Endothelial cell of coronary artery (primary cell): ENCODE measurements at places on chromosomes 12 and 14. TPM values are rescaled to one million over a fixed set of nuclear protein-coding genes. Genes with fewer than 3 reads are reported as not detected.

The CYP27B1 gene
- total RNA-seq: 0.38 and 0.54 TPM in 2 replicates

The TMBIM6 gene
- 269 and 354 TPM in 2 replicates for total RNA-seq

The RDH5 gene
- 1.2 and 2.8 TPM in 2 replicates for total RNA-seq

The KCNA5 gene
- not detected in 2 replicates for total RNA-seq

The LRRK2 gene
- total RNA-seq: 2.0 and 2.5 TPM in 2 replicates

The NOS1 gene
- total RNA-seq: not detected in 2 replicates

The DPF3 gene
- 6.0 and 18.5 TPM in 2 replicates for total RNA-seq

The FOXN4 gene
- not detected in 2 replicates for total RNA-seq

The SLC35E3 gene
- total RNA-seq: 3.2 and 4.9 TPM in 2 replicates

The KLHL33 gene
- not detected in 2 replicates for total RNA-seq

The BIN2 gene
- total RNA-seq: not detected in 2 replicates

The ERBB3 gene
- total RNA-seq: 0.18 TPM in 1 of 2 replicates, not detected in the other

The MAP1LC3B2 gene
- 0.18 and 0.19 TPM in 2 replicates for total RNA-seq

The CEBPE gene
- not detected in 2 replicates for total RNA-seq

The MYF5 gene
- not detected in 2 replicates for total RNA-seq

The RPS6KL1 gene
- 6.1 and 11.8 TPM in 2 replicates for total RNA-seq

The TM9SF1 gene
- 38.6 and 53.6 TPM in 2 replicates for total RNA-seq

The POTEG gene
- total RNA-seq: not detected in 2 replicates

The FGFR1OP2 gene
- 65.3 and 92.6 TPM in 2 replicates for total RNA-seq

The KLRD1 gene
- 0.09 TPM in 2 replicates for total RNA-seq

The LTB4R2 gene
- 2.9 and 5.6 TPM in 2 replicates for total RNA-seq

The PLEKHA5 gene
- total RNA-seq: 12.9 and 13.5 TPM in 2 replicates

The FITM1 gene
- total RNA-seq: 0.19 and 0.27 TPM in 2 replicates

The EPYC gene
- total RNA-seq: not detected in 2 replicates

The ACACB gene
- 0.66 and 1.3 TPM in 2 replicates for total RNA-seq

The SPX gene
- 0.09 TPM in 2 replicates for total RNA-seq

The REM2 gene
- 0.09 TPM in 2 replicates for total RNA-seq

The HOXC6 gene
- total RNA-seq: 0.66 TPM in 1 of 2 replicates, not detected in the other

The MRPS35 gene
- 37.1 and 38.5 TPM in 2 replicates for total RNA-seq

The ETFBKMT gene
- total RNA-seq: 2.0 and 2.3 TPM in 2 replicates

The CLEC4D gene
- total RNA-seq: not detected in 2 replicates

The IAPP gene
- not detected in 2 replicates for total RNA-seq

The SMIM41 gene
- total RNA-seq: under 0.01 TPM in 1 of 2 replicates, not detected in the other

The KCNH3 gene
- under 0.01 and 0.09 TPM in 2 replicates for total RNA-seq

The PIK3C2G gene
- not detected in 2 replicates for total RNA-seq

The NFATC4 gene
- total RNA-seq: 14.8 and 25.8 TPM in 2 replicates
